ENCODE measurements at places on chromosomes 4 and X.

DNA sequence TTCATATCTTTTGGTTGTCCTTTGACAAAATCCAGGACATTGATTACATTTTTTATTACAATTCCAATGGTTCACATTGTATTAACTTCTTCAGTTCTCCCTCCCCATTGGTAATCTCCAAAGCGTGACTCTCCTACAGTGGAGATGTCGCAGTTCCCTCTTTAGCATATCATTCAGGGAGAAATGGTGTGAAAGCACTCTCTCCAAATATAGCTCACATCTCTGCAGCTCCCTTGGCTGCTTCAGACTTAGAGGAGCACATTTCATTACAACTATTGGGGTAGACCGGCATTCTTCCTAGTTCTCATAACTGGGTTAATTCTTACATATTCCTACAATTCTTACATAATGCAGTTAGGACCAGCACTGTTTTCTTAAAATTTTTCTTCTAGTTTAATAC, 25.3 kb downstream of the RNF150 start:
- no peak for DNase-seq

- no peak for DNase-seq
Observed at GRCh38 chrX:75038925-75039324, 113.7 kb upstream of the NEXMIF start.

GRCh38 chrX:18941896-18942295, 42.0 kb downstream of the PHKA2 start:
- no peak for DNase-seq

- DNase-seq = no peak
Observed at GRCh38 chr4:53494851-53495250, 96.4 kb downstream of the LNX1 start.

DNA sequence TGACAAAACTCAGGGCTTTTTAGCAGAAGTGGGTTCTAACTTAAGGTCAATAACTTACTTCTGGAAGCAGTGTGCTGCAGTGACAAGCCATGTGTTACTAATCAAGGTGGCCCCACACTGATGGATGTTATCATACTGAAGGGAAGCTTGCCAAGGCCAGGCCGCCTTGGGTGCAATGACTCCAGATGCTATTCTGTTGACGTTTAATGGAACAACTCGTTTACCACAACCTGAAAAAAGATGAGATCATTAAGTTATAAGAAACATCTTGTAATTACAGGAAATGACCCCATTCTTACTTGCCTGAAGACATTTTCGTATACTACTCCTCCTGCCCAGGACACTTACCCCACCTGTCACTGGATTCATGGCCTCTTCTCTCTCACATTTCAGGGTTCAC, 38.9 kb upstream of the TMPRSS11D start:
- no peak for DNase-seq

GRCh38 chr4:86011117-86011516, 348.7 kb downstream of the MAPK10 start:
- no peak for DNase-seq

DNA sequence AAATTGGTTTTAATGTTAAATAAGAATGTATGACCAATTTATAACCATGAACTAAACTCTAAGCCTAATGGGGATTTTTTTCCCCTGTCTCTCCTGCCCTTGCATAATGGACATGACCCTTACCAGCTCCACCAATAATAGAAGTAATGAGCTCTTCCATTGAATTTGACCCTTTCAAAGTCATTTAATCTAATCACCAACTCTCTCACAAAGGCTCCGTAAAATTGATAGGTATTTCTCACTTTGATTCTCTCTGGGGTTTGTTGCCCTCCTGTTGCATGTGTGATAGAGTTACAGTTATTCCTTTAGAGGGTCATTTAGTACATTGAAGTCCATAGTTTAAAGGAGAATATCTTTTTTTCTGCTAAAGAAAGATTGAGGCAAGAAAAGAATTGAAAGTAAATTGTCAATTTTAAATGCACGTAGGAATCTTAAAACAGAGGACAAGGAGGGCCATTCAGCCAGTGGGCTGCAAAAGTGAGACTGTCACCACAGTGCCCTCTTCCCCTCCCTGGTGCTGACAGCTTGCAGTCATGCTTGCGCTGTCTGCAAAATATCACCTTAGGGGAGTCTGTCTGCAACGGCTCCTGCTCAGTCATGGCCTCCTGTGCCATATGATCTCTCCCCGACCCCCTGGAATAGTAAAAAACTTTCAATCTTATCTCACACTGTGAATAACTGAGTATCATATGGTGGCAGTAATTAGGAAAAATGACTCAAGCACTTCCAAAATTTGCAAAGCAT, 307.5 kb upstream of the GNPDA2 start:
- no peak for DNase-seq

- DNase-seq = no peak
Observed at GRCh38 chr4:152961773-152962115, 25.6 kb downstream of the FHDC1 start.

GRCh38 chrX:9493936-9494335, 29.1 kb downstream of the TBL1X start:
- DNase-seq = no peak

GRCh38 chr4:126790633-126791032, 842.1 kb upstream of the INTU start:
- no peak for DNase-seq

DNA sequence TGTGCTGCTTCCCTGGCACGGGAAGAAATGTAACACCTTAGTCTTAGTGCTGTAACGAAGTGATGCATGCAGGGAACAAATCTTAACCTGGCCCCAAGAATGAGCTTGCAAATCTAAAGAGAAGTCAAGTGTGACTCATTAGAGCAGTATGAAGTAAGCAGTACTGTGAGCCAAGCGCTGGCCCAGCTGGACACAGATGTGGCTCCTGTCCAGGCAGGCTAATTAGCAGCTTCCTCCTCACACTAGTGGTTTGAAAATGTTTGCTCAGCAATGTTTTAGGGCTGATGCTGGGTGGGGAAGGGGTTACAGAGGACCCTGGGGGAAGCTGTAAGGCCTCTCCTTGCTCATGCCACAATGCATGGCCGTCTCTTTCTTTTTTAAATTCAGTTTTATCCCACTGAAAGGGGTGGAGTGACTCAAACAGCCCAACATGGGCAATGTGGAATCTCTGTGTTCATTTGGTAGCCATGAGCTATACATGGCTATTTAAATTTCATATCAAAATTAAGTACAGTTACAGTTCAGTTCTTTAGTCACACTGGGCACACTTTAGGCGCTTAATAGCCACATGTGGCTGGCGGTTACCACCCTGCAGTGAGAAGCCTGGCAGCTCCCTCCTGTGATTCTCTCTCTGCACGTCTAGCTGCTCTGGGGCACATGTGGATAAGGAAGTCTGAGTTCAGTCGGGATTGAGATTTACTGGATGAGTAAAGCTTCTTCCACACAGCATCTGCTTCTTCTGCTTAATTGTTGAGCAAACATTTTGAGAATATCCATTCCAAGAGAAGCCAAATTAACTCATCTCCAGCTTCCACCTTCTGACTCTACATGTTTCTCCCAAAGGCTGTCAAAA, 48.8 kb downstream of the MAP7D2 start:
- no peak for DNase-seq

DNA sequence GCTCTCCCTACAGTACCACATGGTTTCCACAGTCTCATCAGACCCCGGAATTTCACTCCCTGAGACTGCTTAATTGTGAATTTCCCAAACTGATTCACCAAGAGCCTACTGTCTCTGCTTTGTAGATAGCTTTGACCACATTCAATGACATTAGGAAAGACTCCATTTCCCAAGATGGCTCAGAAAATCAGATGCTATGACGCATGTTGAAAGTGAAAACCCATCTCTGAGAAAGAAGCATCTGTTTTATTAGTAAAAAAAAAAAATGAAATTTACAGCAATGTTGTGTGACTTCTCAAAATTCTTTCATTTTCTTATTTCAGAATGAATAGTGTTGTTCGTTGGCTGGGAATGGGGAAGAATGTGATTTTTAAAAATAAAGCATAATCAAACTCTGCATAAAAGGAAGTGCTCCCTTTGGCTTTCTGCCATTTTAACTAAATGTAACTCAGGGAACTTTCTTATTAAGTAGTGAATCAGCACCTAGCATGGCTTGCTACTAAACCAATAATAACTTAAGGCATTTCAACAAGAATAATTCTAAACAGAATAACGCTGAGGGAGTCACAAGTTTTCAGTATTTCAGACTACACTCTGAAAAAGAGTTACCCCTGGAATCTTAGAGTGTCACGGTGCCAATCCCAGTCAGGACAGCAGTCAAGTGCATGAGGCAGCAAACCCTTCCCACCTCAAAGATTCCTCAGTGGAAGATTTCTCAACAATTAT, 97.4 kb upstream of the MYOZ2 start:
- DNase-seq = no peak

DNA sequence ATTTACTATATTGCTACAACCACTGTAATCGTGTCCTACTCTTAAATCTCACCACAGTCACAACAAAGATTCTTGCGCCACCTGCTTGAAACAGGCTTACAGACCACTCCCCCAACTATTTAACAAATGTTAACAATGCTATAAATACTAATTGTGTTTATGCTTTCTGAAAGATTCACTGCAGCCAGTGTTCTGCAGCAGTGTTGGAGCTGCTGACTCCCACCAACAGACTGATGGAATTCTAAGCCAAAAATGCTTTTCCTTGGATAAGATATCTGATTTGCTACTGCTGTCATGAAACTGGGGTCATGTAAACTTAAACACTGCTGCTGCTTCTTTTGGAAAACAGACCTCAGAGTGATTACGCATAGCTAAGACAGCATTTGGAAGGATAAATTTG, 244.2 kb upstream of the MAB21L2 start:
- DNase-seq = no peak

GRCh38 chr4:26573389-26573794, 10.5 kb upstream of the TBC1D19 start:
- no peak for DNase-seq

- DNase-seq = no peak
Observed at GRCh38 chr4:111066887-111067286, 444.0 kb upstream of the PITX2 start.

DNA sequence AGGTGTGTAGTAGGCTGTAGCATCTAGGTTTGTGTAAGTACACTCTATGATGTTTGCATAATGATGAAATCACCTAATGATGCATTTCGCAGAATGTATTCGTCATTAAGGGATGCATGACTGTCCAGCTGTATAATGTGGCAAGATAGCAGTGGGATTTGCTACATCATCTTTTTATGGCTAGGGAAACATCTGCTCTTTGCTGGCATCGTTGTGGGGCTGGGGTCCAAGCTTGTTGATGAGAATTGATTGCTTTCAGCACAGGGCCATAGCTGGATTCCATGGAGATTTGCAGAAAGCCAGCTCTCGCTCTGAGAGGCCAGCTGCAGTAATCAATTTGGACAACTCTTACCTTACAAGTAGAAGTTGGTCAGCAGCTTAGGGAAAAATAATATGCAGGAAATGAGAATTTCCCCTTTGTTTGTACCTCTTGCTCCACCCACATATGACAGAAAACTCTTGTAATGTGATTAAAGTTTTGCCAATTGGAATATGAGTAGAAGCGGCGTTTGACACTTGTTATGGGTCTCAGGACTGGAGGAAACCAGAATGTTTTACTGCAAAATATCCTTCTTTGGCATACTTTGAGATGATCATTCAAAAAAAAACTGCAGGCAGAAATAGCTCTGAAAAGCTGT, 310.5 kb downstream of the RAPGEF2 start:
- DNase-seq = no peak

DNA sequence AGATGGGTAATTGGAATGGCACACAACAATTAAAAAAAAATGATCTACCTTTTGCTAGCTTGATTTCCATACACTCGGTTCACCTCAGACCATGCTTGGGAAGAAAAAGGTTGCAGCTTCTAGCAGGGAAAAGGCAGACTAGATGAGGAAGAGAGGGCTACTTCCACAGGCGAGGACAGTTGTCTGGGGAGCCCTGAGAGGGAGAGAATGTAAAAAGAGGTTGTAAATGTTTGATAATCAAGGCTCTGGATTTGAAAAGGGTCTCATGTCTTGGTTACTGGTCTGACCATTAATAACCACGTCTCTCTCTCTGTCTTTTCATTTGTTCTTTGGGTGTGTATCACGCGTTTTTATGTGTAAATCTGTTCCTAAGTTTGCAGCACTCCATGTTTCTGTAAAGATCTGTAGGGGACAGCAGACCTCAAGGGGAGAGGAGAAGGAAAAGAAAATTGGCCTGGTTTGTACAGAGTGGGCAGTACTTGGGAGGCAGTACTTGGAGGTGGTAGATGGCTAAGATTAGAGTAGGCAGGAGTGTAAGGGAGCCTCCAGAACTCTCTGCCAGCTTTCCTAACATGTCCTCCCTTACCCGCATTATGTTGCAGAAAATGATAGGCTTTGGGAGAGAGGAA, 750 bp downstream of the ARMCX5 start:
- DNase-seq = no peak

GRCh38 chr4:183240581-183241321, 79.3 kb downstream of the CLDN22 start:
- no peak for DNase-seq

DNA sequence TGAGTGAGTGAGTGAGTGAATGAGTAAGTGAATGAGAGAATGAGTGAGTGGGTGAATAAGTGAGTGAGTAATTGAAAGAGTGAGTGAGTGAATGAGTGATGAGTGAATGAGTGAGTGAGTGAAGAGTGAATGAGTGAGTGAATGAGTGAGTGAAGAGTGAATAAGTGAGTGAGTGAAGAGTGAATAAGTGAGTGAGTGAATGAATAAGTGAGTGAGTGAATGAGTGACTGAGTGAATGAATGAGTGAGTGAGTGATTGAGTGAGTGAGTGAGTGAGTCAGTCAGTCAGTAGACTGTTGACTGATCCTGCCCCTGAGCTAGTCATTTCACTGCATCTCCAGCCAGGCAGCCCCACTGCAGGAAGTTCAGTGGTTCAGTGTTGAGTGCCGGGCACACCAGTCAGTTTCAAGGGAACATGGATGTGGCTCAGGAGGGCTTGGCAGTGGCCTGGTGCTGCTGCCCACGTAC, 228.4 kb upstream of the PSAPL1 start:
- DNase-seq = no peak

DNA sequence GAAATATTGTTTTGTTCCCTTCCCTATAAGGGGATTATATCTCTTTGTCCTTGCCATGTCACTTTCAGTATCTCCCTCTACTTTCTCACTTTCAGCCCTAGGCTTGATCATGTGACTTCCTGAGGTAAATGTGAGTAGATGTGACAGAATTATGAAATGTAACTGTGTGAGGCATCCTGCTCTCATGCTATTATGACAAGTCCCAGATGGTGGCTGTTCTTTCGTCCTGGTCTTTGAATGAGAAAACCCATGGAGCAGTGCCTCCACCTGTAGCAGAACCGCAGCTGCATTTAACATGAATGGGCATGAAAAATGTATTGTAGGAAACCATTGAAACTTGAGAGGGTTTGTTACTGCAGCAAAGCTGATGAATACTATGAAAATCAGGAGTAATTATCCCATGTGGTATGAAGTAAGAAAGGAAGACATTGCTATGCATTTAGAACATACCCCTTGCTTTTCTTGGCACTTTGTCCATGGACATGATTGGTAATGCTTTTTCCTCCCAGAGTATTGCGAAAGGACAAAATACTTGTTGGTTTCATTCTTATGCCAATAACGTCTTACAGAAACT, 202.2 kb upstream of the GPRIN3 start:
- no peak for DNase-seq

GRCh38 chr4:1381181-1381621, 25.0 kb downstream of the NKX1-1 start:
- no peak for DNase-seq
